ENCODE measurements at places on chromosomes 11 and 22. TPM values are rescaled to one million over a fixed set of nuclear protein-coding genes. Genes with fewer than 3 reads are reported as not detected.

The LIF gene
- polyA plus RNA-seq, result 2.5 TPM

DNA sequence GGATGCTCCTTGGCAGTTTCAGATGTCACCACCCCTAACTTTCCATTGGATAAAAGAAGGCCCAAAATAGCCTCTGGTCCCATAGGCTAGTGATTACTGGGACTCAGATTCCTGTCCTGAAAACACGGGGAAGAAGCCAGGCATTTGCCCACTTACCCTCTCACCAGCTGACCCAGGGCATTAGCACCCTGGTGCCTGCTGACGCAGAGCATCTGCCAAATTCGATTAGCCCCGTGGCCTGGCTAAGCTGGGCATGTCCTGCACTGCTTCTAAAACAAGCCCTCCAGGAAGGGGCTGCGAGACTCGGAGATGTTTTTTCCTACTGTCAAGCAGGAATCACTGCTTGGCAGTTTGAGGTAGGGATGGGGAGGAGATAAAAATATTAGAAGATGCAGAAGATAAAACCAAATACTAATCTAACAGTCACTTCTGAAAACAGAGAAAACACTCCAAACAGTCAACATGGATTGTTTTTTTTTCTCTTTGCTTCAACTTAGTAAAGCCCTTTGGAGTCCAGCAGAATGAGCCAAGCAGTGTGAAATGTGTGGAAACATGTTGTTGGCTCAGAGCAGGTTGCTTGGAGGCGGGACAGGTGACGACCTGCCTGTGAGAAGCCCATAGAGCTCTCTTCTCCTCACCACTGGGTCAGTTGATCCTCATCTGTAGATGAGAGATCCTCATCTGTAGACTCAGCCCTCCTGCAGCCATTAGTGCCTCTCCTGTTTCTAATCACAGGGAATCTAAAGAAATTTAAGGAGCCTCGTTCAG lies 54.0 kb downstream of the BDNF start:
- DNase-seq, result no peak

DNA sequence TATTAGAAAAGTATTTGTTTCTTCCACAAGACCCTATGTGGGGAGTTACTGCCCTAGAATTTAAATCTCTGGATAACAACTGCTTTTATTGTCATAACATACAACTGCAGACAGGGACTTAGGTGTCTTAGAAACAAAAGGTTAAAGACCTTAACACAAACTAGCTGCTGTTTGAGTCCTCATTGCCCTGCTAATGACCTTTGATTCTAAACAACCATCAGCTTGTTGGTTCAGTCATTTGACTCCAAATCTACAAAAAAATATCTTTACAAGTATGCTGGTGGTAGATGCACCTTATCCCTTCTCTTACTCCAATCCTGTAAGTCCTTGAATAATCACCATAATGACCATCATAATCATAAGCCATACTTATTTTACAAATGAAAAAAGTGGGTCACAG lies 377.4 kb upstream of the PITPNB start:
- DNase-seq, result no peak

DNA sequence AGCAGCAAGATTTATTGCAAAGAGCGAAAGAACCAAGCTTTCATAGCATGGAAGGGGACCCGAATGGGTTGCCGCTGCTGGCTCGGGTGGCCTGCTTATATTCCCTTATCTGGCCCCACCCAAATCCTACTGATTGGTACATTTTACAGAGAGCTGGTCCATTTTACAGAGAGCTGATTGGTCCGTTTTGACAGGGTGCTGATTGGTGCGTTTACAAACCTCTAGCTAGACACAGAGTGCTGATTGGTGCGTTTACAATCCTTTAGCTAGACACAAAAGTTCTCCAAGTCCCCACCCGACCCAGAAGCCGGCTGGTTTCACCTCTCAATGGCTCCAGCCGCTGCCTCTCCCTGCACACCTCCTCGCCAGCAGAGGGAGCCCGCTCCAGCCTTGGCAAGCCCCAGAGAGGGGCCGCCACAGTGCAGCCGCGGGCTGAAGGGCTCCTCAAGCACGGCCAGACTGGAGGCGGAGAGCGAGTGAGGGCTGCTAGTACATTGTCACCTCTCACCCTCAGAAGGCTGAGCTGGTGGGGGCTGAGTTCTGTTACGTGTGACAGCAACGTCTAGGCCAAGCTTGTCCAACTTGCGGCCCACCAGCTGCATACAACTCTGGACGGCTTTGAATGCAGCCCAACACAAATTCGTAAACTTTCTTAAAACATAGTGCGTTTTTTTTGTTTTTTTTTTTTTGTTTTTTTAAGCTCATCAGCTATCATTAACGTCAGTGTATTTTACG lies 8.7 kb downstream of the PTH start:
- DNase-seq, result no peak

GRCh38 chr22:42770941-42771647 lies 50.4 kb upstream of the A4GALT start:
- DNase-seq, result no peak

The GSTP1 gene
- 653 TPM for polyA plus RNA-seq

The FAM227A gene
- polyA plus RNA-seq, result 5.5 TPM

The C11orf97 gene
- polyA plus RNA-seq, result 3.7 TPM

GRCh38 chr22:26385164-26385563 lies 43.9 kb upstream of the ASPHD2 start:
- no peak for DNase-seq

DNA sequence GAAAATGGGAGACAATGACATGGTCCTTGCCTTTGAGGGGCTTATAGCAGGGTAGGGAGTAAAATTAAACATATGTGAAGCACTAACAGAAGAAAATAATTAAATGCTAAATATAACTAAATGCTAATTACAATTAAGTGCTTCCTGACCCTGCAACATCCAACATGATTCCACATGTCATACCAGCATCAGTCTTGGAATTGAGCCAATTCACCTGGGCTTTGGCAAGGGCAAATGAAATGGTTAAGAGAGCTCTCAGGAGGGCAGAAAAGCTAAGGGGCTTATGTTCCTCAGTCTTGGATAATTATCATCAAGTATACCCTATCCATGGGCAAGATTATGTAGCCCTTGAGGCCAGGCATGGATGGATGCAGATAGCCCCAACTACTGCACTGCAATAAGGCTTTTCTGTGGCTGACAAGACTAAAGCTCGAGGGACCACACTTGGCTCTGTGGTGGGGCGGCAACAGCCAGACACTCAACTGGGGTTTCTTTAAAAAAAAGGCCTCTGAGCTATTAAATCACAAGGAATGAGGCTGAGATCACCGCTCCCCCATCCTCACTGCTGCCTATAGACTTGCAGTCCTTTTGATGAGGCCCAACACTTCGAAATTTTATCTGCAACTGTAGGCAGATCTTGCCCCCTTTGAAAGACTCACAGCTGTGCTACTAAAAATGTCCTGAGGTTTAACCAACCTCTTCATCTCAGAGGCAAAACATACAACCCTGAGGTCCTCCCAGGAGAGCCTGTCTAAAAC lies 39.0 kb downstream of the IL18BP start:
- no peak for DNase-seq

DNA sequence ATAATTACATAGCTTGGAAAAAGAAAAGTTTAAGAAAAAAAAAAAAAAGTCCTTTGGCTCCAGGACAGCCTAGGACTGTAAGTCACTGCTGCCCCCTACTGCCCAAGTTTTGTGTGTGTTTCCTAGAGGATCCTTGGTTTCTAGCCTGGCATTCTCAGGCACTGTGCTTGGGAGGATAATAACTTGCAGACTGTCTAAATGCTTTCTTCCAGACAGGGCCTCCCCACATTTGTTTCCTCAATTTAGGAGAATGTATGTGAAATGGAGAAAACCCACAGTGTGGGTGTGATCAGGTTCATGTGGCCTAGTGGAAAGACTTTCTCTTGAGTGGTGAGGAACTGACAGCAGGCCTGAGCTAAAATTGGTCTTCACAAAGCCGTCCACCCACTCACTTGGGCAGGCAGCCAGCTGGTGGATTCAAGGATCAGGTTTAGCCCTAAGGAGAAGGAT lies 191.0 kb downstream of the NAV2 start:
- peak; percentile 75 for DNase-seq

- no peak for DNase-seq
Observed at GRCh38 chr11:16002942-16003341, 353.4 kb downstream of the SOX6 start.

DNA sequence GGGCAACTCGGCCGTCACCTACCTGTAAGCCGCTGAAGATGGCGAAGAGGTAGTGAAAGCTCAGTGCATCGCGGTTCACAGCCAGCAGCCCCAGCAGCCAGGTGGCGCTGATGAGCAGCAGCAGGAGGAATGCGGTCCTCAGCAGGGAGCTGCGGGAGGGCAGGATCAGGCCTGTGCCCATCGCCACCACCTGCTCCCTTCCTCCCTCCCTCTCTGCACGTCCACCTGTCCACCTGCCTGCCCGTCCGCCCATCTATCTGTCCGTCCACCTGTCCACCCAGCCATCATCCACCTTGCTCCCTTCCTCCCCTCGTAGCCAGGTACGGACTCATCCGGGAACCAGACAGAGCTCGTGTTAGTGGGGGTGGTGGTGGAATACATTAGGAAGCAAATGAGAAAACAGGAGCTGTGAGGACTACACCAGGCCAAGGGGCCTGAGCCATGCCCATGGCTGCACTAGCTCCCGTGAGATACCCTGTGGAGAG lies 32.2 kb downstream of the TRMU start:
- DNase-seq, result peak; percentile 28

GRCh38 chr22:47199261-47199978 lies 437.0 kb downstream of the TBC1D22A start:
- DNase-seq, result no peak

- DNase-seq, result no peak
Observed at GRCh38 chr11:76217653-76218160, 11.4 kb upstream of the WNT11 start.

DNA sequence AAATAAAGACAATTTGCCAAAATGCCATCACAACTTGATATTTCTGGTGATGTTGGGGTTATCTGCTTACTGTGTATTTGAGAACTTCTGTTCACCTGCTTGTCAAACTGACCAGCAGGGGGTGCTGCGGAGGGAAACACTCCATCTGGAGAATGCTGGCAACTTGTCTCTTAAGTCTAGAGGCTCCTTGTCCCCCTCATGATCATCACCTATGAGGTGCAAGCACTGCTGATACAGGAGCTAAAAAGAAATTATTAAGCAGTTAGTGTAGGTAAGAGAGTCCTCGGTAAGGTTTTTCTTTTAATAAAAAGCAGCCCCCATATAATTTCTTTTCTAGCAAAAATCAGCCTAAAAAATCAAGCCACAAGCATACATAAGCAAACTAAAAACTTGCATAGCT lies 32.7 kb upstream of the GLYATL1B start:
- DNase-seq, result peak; percentile 13

The UBE2L6 gene
- 61.2 TPM for polyA plus RNA-seq

GRCh38 chr11:78438298-78438975 lies 20.8 kb upstream of the GAB2 start:
- no peak for DNase-seq

DNA sequence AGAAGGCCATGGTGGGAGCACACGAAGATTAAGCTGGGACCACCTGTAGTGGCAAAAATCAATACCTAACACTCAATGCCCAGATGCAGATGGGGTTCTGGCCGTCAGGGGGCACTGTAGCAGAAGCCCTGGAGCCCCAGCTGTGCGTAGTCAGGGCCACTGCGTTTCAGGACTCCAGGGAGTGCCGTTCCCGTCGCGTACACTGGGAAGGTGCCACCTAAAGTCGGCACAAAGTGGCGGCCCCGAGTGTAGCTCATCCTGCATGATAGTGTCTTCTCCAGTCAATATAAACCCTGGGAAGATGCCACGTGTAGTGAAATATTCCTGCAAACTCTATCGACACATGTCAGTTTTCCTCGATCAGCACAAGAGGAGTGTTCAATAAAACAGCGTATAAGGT lies 123.8 kb upstream of the NTM start:
- no peak for DNase-seq

The OR6A2 gene
- not detected for polyA plus RNA-seq

The OR52I1 gene
- 0.06 TPM for polyA plus RNA-seq

The MMP8 gene
- 0.26 TPM for polyA plus RNA-seq

The PARVG gene
- polyA plus RNA-seq, result 3.9 TPM

The ZBTB16 gene
- 3.1 TPM for polyA plus RNA-seq

The ANGPTL5 gene
- 0.04 TPM for polyA plus RNA-seq

The MS4A8 gene
- 13.5 TPM for polyA plus RNA-seq

GRCh38 chr11:130574740-130575139 lies 126.3 kb downstream of the ADAMTS15 start:
- DNase-seq, result no peak

GRCh38 chr22:45867118-45867905 lies 109.7 kb downstream of the WNT7B start:
- peak; percentile 38 for DNase-seq

GRCh38 chr11:14622223-14622954 lies 21.2 kb upstream of the PDE3B start:
- DNase-seq, result no peak

DNA sequence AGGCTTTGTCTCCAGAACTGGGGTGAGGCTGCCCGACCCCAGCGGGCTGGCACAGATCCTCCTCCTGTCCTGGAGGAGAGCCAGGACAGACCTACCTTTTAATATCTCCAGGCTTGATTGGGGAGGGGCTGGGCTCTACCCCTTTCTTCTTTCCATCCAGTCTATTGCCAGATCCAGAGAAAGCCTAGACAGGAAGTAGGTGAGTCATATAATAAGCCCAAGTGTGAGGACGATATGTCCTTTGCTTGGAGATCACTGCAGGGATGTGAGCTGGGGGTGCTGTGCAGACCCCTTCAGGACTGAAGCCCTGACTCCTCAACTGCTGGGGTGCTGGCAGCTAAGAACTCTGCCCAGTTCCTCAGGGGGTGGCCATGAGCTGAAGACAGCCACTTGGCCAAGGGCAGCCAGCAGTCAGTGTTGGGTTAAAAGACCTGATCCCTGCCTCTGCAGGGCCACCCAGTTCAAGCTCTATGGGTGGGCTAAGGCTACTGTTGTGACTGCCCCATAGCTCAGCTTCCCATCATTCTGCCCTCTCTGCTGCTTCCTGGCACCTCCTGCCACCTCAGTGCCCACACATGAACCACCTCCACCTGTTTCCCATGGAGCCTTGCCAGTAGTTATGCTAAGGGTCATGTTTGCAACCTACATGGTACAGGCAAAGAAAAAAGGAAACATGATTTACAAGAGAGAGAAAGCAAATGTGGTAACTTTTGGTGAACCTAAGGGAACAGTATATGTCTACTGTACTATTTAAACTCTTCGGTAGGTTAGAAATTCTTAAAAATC lies 8.3 kb upstream of the C22orf39 start:
- DNase-seq, result no peak

The RAB39A gene
- 0.78 TPM for polyA plus RNA-seq

The BIK gene
- polyA plus RNA-seq, result 1.5 TPM

The TESMIN gene
- 11.4 TPM for polyA plus RNA-seq

The MPZL2 gene
- 83.6 TPM for polyA plus RNA-seq

GRCh38 chr11:70637186-70637800 lies 239.0 kb downstream of the CTTN start:
- DNase-seq, result no peak

DNA sequence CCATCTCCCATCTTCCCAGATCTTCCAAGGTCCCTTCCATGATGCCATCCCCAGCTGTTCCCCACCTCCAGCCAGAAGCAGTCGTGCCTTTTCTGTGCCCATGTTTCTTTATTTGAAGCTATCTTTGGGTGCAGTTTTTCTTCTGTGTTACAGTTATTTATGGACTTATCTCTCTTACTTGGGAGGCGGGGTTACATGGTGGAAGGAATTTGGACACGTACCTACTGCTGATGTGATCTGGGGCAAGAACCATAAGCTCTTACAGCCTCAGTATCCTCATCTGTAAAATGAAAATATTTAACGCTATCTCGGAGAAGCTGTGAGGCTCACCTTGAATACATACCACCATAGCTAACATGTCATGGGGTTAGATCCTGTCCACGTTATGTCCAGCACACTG lies 98.9 kb downstream of the ZBTB16 start:
- no peak for DNase-seq

- DNase-seq, result no peak
Observed at GRCh38 chr22:30265823-30266444, 717 bp downstream of the OSM start.

The NLRP10 gene
- polyA plus RNA-seq, result not detected

Data from right lung (tissue), 10 donors.